ENCODE measurements at places on chromosomes 3 and 15.

DNA sequence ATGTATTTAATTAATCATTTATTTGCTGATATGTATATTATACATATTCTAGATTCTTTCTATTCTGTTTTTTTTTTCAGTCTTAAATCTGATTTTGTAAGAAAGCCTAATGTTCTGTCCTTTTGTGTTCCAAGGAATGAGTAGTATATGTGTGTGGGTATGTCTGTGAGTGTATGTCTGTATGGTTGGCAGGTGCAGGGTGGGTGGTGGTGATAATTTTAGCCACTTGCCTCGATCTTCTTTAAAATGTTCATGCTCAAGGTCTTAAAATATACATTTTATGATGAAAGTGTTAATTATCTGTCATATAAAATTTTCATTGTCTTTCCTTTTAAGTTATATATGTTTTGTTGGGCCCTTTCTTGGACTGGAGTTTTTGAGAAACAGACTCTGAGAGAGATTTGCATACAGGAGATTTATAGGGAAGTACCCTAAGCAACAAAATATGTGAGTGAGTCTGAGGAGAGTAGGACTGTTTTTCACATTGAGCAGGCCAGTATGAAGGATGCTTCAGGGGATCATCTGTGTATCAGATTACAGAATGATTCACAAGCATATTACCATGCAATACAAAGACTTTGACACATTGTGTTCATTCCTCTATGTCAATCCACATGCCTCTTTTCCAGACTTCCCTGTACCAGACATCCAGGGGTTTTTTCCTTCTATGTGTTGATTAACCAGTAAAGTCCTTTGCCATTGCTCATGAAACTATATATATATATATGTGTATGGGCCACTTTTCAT lies 211.0 kb upstream of the DPPA4 start:
- no peak for DNase-seq

- no peak for DNase-seq
Observed at GRCh38 chr15:92082006-92082843, 228.7 kb downstream of the SLCO3A1 start.

GRCh38 chr3:114551770-114552526 lies 258.1 kb downstream of the TIGIT start:
- no peak for DNase-seq

- DNase-seq: no peak
Observed at GRCh38 chr15:36666228-36666905, 86.9 kb downstream of the CDIN1 start.

DNA sequence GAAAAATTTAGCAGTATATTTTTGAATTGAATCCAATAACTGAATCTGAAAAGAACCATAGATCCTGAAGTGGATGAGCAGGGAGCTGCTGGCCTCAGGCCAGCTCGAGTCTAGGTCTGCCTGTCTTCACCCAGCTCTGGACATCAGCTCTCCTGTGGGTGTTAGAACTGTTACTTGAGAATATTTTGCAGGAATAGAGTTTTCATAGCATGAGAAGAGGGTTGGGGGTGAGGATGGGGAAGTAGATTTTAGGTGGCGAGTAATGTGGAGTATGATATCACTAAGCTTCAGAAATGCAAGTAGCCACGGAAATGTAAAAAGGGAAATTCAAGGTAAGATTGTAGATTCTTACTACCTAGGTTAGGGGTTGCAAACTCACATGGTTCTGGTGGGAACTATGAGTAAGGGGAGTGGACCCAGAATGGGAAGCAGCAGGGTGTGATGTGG lies 6.2 kb downstream of the RAB8B start:
- no peak for DNase-seq

- DNase-seq: no peak
Observed at GRCh38 chr3:15490158-15490557, 31.3 kb downstream of the COLQ start.

GRCh38 chr3:105780107-105780506 lies 88.7 kb downstream of the CBLB start:
- no peak for DNase-seq

DNA sequence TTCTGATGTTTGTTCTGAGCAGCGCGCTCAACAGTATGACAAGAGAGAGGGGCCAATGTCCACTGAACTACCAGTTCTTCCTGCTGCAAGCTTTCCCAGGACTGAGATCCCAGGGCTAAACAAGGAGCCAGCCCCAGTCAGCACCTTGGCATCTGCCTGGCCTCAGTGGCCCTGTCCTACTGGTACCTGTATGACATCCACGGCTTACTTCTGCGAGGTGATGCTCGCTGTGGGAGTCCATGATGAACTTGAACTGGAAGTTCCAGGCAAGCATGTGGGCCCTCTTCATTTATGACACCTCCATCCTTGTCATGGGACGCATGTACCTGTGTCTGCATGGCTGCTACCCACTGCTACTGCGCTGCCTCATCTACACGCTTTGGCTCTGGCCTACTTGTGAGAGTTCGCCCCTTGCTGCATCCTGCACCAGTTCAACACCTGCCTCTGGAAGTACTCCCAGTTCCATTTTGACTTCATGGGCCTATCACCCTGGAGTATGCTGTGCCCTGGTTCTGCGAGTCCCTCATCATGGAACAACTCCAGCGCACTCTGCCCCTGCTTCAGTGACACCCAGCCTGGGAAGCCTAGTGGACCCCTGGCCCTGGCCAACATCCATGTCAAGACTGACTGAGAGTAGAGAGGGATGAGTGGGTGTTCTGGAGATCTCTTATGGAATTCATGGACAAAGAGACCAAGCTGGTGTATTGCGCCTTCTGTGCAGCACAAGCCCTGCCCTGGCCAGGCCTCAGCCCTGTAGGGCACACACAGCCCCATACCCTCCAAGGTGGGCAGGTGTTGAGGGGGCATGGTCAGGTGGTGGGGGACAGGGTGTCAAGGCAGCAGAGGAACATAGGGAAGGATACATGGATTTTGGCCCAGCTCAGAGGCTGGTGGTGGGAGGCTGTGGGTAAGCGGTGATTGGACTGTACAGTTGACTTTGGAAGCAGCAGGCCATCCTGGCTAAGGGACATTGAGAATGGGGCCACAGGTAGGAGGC lies 246.8 kb downstream of the NLGN1 start:
- DNase-seq: no peak

- DNase-seq: no peak
Observed at GRCh38 chr3:19994796-19995195, 17.3 kb downstream of the PP2D1 start.

DNA sequence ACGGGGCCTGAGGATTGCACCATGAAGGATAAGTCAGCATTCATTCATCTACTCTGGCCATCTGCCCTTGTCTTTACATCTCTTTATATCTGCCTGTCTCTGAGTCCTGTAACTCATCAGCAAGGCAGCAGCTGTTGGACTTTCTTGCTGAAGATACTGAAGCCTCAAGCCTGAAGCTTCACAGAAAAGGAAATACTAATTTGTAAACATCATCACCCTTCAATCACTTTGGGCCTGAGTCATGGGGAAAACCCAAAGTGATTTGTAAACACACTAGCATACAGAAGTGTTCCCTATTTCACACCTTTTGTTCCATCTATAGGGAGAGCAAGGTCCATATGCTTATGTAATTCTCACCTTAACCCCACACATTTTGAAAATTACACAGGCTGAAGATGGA lies 928.2 kb downstream of the EPHA3 start:
- DNase-seq: no peak

- DNase-seq: no peak
Observed at GRCh38 chr3:167225821-167226220, 154.3 kb downstream of the ZBBX start.

GRCh38 chr3:69012800-69013252 lies 658 bp downstream of the EOGT start:
- no peak for DNase-seq

DNA sequence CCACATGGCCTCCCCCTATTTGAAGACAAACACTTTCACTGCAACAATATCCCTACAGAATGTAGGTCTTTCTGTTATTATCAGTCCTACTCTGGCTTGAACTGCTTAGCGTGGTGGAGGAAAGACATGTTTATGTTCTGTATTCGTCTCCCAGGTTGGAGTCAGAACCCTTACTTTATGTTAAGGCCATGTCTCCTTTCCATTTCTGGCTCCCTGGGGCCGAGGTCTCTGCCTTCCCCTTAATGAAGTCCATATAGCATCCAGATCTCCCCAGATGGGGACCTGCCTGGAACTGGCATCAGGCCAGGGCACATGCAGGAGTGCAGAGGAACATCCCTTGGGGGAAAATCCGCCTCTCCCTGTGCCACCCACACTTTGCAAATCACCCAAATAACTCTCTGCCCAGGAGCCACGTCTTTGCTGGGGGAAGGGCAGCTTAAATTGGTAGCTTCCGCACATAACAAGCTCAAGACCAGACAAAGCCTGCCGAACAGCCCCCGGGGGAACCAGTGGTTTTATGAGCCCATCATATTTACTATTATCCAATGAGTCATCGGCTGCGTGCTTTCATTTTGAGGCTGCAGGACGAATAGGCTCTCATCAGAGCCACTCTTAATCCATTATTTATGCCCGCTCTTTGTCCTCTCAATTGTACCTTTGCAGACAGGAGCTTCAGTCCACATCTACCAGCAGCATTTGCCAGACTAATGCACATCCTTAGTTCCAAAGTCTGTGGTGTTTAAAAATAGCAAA lies 237.0 kb downstream of the UACA start:
- no peak for DNase-seq

GRCh38 chr3:176992565-176992964 lies 204.7 kb downstream of the TBL1XR1 start:
- no peak for DNase-seq
